ENCODE measurements at places on chromosomes 1 and 21. TPM values are rescaled to one million over a fixed set of nuclear protein-coding genes. Genes with fewer than 3 reads are reported as not detected.

- H3K4me3 ChIP-seq: no peak overlapping the region
- no peaks in the 10 kb centered on the region for H3K27me3 ChIP-seq
- no peaks in the 10 kb centered on the region for H3K36me3 ChIP-seq
- H3K27ac ChIP-seq: no peak overlapping the region
- DNase-seq: no peak
Measured at GRCh38 chr1:174258148-174258550, 98.8 kb downstream of the RABGAP1L start.

DNA sequence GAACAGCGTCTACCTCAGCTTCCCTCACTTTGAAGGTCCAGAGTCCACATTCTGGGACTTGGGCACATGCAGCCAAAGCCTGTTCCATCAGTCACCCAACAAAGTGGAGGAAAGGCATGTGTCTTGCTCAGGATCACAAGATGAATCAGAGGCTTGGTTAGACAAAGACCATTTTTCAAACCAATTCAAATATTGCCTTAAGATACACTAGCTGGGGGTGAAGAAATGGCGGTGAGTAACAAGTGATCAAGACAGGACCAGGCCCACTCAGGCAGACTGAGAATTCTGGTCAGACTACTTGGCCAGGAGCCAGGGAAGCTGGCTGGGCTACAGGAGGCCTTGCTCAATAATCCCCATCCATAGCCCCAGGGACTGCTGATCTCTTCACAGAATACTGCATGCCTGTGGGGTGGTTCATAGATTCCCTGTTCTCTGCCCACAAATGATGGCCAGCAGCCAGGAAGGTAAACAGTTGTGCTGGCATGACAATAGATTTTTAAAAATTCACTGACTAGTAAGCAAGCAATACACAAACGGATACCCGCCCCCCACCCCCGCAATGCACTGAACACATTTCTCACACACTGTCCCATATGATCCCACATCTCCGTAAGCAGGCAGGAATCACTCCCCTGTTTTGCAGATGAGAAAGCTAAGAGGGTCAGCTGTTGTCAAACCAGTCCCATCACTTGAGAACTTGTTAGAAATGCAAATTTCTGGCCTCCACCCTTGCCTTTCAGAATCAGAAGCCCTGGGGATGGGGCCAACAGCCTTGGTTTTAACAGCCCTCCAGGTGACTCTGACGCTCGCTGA, 27.2 kb downstream of the ERI3 start:
- H3K27ac ChIP-seq: no peak overlapping the region
- peaks cover 19% of the 10 kb centered on the region for H3K4me1 ChIP-seq
- peak; percentile 82 for DNase-seq
- H3K36me3 ChIP-seq: peaks cover 9% of the 10 kb centered on the region
- H3K27me3 ChIP-seq: no peaks in the 10 kb centered on the region
- no peak overlapping the region for H3K4me3 ChIP-seq

DNA sequence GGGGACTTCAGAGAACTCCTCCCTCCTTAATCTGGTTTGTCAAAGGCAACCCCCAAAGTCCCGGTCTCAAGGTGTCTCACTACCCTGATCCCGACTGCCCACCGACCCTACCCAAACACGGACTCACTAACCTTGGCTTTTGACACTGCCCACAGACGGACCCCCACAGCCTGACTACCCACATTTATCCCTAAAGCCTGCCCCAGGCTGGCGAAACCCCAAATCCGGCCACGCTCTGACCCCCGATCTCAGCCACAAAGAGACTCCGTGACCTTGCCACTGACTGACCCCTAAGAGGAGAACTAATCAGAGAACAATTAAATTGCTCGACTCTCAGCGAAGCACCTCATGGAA, 5.2 kb downstream of the ID3 start:
- H3K4me3 ChIP-seq: peak overlapping the region; percentile 76
- no peaks in the 10 kb centered on the region for H3K27me3 ChIP-seq
- H3K36me3 ChIP-seq: peaks cover 10% of the 10 kb centered on the region
- no peak for DNase-seq

GRCh38 chr1:150309758-150310508, 11.4 kb upstream of the PRPF3 start:
- no peak overlapping the region for H3K27ac ChIP-seq
- DNase-seq: no peak
- no peaks in the 10 kb centered on the region for H3K4me1 ChIP-seq
- H3K4me3 ChIP-seq: no peak overlapping the region
- H3K36me3 ChIP-seq: peaks cover 19% of the 10 kb centered on the region
- H3K27me3 ChIP-seq: no peaks in the 10 kb centered on the region

- peaks cover 8% of the 10 kb centered on the region for H3K4me1 ChIP-seq
- no peaks in the 10 kb centered on the region for H3K27me3 ChIP-seq
- no peak overlapping the region for H3K4me3 ChIP-seq
- H3K36me3 ChIP-seq: peaks cover 42% of the 10 kb centered on the region
Measured at GRCh38 chr1:183515002-183515689, 42.8 kb downstream of the SMG7 start.

GRCh38 chr1:161090617-161091016, 1.3 kb upstream of the NECTIN4 start:
- H3K4me1 ChIP-seq: no peaks in the 10 kb centered on the region
- H3K27me3 ChIP-seq: no peaks in the 10 kb centered on the region
- H3K4me3 ChIP-seq: no peak overlapping the region
- H3K36me3 ChIP-seq: no peaks in the 10 kb centered on the region
- no peak for DNase-seq

DNA sequence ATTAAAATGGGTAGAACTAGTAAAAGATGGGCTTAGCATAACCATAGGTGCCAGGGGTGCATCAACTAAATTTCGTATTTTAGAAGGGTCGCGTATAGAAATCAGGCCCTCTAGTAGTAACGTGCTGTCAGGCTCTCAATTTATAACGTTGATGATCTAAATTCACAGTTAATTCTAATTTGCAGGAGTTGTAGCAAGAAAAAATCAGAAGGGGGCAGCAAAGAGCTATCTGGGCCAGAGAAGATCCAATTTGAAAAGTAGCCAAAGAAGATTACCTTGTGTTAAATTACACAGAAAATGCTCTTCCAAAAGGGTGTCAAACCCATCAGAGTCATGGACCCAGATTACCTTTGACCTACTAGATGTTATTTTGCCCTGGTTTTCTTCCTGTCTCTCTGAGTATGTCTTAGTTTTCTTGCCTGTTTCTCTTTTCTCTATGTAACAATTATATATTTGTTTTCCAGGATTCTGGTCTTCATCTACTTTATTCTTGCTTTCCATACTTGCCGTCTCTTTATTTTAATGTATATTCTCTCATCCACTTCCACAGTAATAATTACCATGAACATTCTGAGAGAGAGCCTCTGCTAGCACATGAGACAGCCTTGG, 1030.9 kb downstream of the AMY1C start:
- H3K27me3 ChIP-seq: peaks cover 3% of the 10 kb centered on the region
- no peak overlapping the region for H3K4me3 ChIP-seq
- H3K4me1 ChIP-seq: no peaks in the 10 kb centered on the region

- no peaks in the 10 kb centered on the region for H3K4me1 ChIP-seq
- DNase-seq: no peak
- no peak overlapping the region for H3K4me3 ChIP-seq
- H3K27me3 ChIP-seq: no peaks in the 10 kb centered on the region
- no peak overlapping the region for H3K27ac ChIP-seq
Measured at GRCh38 chr1:209527372-209527771, 56.1 kb upstream of the CAMK1G start.

DNA sequence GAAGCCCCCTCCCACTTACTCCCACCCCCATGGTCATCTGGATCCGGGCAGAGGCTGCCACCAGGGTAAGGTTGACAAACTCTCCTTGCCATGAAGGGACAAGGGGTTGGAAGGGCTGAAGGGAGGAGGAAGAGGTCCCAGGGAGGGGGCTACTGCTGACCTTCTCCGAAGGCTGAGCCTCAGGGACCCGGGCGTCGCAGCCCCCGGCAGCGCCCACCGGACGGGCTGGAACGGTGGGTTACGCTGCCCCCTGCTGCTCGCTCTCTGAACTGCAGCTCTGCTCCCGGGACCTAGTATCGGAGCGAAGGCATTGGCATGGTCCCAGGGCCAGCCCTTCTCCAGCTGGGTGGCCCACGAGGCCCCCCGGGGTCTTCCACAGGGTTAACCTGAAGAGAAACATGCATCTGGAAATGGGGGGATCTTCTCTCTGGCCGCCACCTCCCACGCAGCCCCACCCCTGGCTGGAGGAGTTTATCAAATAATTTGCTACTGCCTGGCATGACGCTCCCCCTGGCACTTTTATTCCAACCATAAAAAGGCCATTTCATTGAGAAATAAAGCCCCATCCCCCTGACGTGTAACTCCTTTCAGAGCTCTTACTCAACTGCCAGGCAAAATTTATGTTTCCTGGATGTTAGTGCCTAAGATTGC, 70.4 kb upstream of the TARDBP start:
- H3K4me1 ChIP-seq: peaks cover 17% of the 10 kb centered on the region
- no peaks in the 10 kb centered on the region for H3K27me3 ChIP-seq
- no peak overlapping the region for H3K4me3 ChIP-seq
- H3K36me3 ChIP-seq: no peaks in the 10 kb centered on the region

GRCh38 chr1:164337885-164338284, 221.1 kb upstream of the PBX1 start:
- no peaks in the 10 kb centered on the region for H3K36me3 ChIP-seq
- no peaks in the 10 kb centered on the region for H3K4me1 ChIP-seq

DNA sequence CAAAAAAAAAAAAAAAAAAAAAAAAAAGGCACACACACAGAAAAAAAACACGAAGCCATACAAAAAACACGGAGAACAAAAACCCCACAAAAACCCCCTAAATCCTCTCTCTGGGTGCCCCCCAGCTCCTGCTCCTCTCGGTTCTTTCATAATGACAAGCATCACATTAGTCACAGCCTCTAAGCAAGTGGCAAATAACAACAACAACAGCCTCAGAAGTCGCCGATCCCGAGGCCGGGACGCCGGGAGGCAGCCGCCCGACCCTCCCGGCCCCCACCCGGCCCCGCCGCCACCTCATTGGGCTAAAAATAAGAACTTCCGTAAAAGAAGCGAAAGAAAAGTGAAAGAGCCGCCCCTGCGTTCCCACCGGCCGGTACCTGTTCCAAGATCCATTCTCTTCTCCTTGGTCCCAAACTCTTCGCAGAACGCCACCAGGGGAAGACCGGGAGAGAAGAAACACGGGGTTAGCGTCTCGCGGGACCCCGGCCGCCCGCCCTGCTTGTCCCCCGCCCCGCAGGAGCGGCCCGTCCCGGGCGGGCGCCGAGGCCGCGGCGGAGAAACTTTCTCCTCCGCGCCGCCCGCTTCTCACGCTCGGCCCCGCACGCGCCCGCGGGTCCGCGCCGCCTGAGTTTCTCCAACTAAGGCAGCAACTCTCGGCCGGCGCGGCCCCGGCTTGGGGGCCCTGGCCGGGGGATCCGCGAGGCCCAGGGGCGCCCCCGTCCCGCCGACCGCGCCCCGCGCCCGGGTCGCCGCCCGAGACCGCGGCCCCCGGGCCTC, 102.8 kb downstream of the CASZ1 start:
- peak overlapping the region; percentile 76 for H3K4me3 ChIP-seq
- H3K27me3 ChIP-seq: no peaks in the 10 kb centered on the region
- peaks cover 28% of the 10 kb centered on the region for H3K4me1 ChIP-seq
- peak overlapping the region; percentile 91 for H3K27ac ChIP-seq
- DNase-seq: peak; percentile 76
- H3K36me3 ChIP-seq: no peaks in the 10 kb centered on the region

DNA sequence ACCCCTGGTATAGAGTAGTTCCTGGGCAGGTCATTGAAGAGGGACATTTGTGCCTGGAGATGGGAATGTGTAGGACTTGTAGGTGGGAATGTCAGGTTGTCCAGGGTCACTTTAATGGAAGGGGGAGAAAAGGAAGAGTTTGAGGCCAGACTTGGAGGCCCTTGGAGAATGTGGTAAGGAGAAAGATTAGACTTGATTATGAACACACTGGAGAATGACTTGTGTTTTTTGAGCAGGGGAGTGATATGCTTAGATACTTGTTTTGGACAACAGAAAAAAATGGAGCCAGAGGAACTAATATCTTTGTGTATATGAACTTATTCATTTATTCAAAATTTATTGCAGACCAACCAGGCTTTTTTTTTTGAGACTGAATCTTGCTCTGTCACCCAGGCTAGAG, 17.9 kb downstream of the ELAPOR1 start:
- no peak overlapping the region for H3K27ac ChIP-seq
- H3K27me3 ChIP-seq: no peaks in the 10 kb centered on the region
- H3K4me1 ChIP-seq: peaks cover 6% of the 10 kb centered on the region
- H3K4me3 ChIP-seq: no peak overlapping the region
- H3K36me3 ChIP-seq: no peaks in the 10 kb centered on the region

GRCh38 chr1:60942896-60943638, 139.3 kb upstream of the NFIA start:
- no peaks in the 10 kb centered on the region for H3K4me1 ChIP-seq
- no peaks in the 10 kb centered on the region for H3K27me3 ChIP-seq
- H3K36me3 ChIP-seq: no peaks in the 10 kb centered on the region
- H3K4me3 ChIP-seq: no peak overlapping the region
- no peak overlapping the region for H3K27ac ChIP-seq
- DNase-seq: no peak

DNA sequence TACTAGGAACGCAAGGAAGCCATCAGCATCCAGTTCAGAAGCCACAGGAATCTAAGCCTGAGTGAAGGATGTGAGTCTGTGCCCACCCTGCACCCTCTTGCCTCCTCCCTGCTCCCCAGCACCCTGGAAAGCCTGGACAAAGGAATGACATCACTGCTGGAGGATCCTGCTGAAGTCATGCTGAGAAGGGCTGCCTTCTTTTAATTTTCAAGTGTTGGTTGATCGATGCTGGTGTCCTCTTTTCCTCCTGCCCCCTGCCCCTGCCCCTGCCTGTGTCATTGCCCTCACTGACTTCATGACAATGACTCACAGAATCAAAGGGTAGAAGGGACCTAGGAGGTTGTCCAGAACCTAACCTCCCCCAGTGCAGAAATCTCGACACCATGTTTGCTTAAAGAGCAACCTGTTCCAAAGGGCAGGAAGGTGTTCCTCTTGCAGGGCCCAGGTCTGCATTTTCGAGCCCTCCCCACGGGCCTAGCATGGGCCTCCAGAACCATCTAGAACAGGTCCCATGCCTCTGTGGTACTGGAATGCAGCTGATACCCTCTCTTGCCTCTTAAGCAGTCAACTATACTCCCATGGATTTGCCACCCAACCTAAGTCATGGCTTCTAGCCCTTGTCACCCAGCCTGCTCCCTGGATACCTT, 9.6 kb downstream of the DHRS3 start:
- no peaks in the 10 kb centered on the region for H3K27me3 ChIP-seq
- no peak for DNase-seq
- peaks cover 18% of the 10 kb centered on the region for H3K4me1 ChIP-seq
- H3K27ac ChIP-seq: no peak overlapping the region

LIN9 gene
- total RNA-seq: 4.6 TPM

HRNR gene
- total RNA-seq: not detected

C1orf116 gene
- 128 TPM for total RNA-seq

DISC1 gene
- 9.5 TPM for total RNA-seq

JUN gene
- total RNA-seq: 112 TPM

EVA1B gene
- 27.2 TPM for total RNA-seq

Measured in upper lobe of right lung (tissue), 1 donor.